ENCODE measurements at places on chromosomes 1 and 21.

- no peak for DNase-seq
These were observed 85.5 kb downstream of the KCND3 start for GRCh38 chr1:111903871-111904449.

- no peak for DNase-seq
These were observed 277.2 kb upstream of the VAMP3 start for GRCh38 chr1:7493711-7494454.

GRCh38 chr1:178501705-178502329, 5.1 kb upstream of the CLEC20A start:
- no peak for DNase-seq

DNA sequence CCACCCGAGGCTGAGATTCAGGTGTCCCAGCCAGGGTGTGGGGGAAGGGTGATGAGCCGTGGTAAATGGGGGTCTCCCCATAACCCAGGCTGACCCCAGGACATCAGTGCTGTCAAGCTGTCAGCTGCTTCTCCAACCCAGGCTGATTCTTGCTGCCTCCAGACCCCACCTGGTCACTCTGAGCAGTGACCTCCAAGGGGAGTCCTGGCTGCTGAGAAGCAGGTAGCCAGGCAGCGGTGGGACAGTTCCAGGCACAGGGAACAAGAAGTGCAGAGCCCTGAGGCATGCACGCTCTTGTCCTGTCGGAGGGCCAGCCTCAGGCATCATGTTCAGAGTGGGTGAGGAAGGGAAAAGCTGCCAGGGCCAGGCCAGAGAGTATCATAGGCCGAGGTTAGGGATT, 1.1 kb downstream of the ESPN start:
- no peak for DNase-seq

DNA sequence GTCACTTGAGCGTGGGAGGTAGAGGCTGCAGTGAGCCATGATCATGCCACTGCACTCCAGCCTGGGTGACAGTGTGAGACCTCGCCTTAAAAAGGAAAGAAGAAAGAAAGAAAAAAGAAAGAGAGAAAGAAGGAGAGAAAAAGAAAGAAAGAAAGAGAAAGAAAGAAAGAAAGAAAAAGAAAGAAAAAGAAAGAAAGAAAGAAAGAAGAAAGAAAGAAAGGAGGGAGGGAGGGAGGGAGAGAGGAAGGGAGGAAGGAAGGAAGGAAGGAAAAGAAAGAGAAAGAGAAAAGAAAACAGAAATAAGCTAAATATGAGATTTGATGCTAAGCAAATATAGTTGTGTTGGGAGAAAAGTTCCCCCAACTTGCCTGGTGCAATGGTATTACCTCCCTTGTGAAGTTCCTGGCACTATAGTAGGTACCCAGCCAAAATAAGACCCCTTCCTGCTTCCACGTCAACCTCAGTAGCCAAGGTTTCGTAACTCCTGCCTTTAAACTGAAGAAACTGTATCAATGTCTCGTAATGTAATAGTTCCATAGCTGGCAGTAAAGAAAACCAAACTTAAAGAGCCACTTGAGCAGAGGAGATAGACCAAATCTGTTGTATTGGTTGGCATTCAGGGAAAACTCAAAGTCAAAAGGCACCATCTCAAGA, 88.1 kb upstream of the HNRNPU start:
- DNase-seq = no peak

DNA sequence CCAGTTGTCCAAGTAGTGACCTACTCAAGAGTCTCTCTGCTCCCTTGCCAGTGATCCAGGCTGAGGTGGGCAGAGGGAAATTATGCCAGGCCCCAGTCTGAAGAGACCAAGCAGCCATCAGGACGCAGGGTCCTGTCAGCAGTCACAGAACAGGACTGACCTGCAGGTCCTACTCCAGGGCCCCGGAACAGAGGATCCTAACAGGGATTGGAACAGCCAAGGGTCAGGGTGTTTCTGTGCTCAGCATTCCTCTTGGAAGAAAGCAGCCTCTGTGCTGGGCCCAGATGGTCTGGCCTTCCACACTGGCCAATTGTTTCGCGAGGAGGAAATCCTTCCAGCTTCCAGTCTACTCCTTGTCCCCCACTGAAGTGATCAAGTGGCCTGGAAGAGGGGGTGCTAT, 41.6 kb upstream of the USP1 start:
- no peak for DNase-seq

GRCh38 chr1:26164036-26164860, 4.5 kb downstream of the C1orf232 start:
- DNase-seq = no peak
